Mesendoderm (in vitro differentiated cells): ENCODE measurements at places on chromosomes 13 and 19.

DNA sequence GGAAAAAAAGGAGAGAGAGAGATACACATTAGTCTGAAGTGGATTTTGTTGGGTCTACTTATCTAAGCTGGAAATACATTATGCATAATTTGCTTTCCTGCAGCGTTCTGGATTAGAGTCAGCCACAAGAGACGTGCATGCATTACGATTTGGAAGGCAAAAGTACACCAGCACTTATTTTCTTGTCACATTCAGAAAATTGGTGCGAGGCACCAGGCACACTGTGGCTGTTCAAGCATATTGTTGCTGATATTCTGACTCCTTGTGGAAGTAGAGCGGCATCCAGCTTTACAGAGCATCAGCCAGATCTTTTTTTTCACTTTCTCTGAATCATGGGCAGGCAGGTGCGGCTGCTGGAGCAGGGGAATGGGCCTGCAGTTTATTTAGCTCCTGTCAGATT lies 905.6 kb upstream of the SPRY2 start:
- no peak for DNase-seq

DNA sequence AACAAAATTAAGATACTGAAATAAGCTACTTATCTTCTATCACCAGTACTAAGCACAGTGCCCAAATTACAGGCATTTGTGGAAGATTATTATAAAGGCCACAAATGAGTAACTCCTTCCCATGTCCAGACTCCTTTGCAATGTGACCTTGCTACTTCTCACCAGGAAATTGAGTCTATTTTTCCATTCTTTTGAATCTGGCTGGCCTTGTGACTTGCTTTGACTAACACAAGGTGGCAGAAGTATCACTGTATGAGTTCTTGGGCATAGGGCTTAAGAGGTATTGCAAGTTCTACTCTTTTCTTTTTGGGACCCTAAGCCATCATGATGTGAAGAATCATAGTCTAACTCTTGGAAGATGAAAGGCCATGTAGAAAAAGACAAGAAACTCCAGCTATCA lies 49.9 kb downstream of the UGGT2 start:
- DNase-seq = peak; percentile 67

GRCh38 chr13:59801107-59801880 lies 362.4 kb downstream of the DIAPH3 start:
- DNase-seq = no peak

- DNase-seq = no peak
Observed at GRCh38 chr13:46908501-46908900, 11.6 kb upstream of the HTR2A start.

DNA sequence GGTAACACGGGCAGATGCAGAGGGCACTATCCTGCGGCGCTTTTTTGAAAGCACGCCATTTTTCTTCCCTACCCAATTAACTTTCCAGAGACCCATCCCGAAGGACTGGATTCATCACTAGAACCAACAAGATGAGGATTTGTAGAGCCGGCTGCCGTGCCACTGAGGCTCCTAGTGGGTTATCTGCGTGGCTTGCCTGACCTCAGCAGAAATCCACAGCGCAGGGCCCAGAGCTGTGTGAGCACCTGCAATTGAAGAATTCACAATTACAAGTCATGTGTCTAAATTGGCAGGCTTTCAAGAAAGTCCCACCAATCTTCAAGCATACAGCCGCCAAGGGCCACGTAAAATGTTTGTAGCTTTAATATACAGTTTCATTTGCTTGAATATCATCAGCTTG lies 75.5 kb downstream of the ALOX5AP start:
- no peak for DNase-seq

DNA sequence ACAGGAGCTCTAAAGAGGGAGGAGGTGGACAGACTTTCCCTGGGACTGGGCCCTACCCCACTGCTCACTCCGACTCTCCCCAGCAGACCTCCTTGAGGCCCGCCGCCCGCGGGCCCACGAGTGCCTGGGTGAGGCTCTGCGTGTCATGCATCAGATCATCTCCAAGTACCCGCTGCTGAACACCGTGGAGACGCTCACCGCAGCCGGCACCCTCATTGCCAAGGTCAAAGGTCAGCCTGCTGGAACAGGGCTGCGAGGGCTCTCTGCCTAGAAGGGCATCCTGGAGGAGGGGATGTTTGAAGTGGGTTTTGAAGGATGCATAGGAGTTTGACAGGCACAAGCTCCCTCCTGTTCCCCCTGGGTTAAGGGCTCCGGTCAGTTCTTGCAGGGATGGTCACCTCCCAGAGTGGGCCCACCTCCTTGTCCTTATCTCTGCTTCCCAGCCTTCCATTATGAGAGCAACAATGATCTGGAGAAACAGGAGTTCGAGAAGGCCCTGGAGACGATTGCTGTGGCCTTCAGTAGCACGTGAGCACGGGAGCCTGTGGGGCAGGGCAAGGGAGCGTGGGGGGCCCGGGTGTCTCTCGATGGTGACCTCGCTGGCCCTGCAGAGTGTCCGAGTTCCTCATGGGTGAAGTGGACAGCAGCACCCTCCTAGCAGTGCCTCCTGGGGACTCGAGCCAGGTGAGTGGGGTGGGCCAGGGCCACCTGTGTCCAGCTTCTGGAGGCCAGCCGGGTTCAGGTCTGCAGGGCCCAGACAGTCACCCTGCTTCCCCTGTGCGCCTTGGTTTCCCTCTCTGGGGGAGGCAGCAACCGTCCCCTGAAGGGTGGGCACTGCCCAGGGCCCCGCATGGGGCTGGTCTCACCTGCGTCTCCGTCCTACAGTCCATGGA lies 6.3 kb downstream of the ARHGAP45 start:
- DNase-seq = no peak

DNA sequence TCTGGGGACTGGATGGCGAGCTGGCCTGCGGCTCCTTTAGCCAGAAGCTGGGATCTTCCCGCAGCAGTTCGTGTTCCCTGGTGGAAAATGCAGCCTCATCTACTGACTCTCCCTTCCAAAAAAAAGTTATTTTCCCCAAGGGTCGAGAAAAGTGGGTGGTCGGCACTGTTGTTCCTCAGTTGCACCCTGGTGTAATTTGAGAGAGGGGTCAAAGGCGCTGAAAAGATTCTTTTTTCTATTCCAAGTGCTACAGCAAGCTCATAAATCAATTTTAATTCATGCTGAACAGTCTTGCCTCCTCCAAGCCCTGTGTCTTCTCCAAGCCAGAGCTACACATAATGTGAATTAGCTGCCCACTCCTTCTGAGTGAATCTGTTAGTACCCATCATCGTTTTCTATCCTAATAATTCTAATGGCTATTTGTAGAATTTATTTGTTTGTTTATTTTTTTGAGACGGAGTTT lies 774 bp downstream of the SLC25A15 start:
- DNase-seq = no peak

DNA sequence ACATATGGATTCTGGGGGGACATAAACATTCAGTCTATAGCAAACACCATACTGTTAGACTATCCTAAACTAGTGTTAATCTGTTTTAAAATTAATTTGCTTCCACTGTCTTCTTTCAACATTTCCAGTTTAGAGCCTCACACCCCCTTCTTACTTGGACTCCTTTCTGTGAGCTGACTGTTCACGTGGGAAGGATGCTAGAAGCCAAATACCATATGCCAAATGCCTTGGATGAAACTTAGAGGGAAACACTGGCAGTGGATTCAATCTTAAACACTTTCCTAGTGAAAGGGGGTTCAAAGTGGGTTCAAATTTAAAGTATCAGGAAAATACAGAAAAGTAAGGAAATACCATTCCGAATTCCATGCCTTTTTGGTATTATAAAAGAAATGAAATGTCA lies 113.6 kb downstream of the HS6ST3 start:
- no peak for DNase-seq

DNA sequence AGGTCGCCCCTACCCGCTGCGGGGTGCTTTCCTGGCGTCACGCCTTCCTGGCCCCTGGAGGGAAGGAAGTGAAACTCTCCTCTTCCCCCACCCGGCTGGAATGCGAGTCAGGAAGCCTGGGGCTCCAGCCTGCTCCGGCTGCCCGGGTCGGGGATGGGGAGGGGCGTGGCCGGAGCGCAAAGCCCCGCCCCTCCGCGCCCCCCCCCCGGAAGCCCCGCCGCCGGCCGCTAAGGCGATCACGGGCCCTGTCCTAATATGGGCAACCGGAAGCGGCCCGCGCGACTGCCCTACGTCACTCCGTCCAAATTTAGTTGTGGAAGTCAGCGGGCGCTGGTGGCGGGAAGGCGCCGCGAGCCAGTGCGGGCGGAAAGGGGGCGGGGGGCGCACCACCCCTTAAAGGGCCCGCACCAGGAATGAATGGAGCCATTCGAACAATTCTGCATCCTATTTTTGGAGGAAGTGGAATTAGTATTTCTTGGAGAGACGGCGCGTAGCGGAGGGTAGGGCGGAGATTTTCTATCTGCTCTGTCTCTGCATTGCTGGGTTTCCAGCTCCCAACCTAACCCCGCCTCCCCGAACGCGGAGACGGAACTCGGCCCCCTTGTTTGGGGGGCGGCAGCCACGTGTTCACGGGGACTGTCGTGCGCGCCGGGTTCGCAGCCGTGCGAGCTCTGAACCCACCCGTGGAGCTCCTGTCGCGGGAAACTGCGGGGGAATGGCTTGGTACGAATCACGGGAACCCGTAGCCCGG lies 1.6 kb downstream of the IER2 start:
- peak; percentile 98 for DNase-seq

GRCh38 chr13:48993150-48993549 lies 17.4 kb downstream of the FNDC3A start:
- DNase-seq = peak; percentile 30

GRCh38 chr19:13623716-13624710 lies 117.7 kb upstream of the CACNA1A start:
- DNase-seq = no peak

GRCh38 chr19:11044431-11044830 lies 44.8 kb upstream of the LDLR start:
- no peak for DNase-seq

GRCh38 chr19:31817971-31818797 lies 468.9 kb upstream of the TSHZ3 start:
- DNase-seq = no peak

GRCh38 chr19:37778613-37779126 lies 716 bp downstream of the ZNF573 start:
- DNase-seq = peak; percentile 43

DNA sequence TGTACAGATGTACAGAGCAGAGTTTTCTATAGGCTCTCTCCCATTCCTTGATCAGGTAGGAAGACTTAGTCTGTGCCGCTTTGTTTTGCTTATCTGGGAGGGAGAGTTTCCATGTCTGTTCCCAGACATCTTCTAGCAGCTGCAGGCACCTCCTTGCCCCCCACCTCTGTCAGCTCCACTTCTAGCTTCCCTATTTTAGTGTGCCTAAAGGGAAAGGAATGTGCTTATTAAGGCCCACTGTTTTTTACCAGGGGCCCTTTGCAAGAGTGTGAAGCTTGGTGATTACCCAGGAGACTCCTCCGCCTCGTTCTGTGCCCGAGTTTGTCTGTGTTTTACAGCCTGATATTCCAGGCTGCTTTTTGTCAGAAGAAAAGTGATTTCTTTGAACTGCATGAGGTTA lies 1984.4 kb downstream of the OLFM4 start:
- peak; percentile 56 for DNase-seq

- DNase-seq = peak; percentile 30
Observed at GRCh38 chr13:28574617-28575142, 79.8 kb upstream of the FLT1 start.

GRCh38 chr19:28983430-28983829 lies 229.5 kb downstream of the UQCRFS1 start:
- DNase-seq = no peak

DNA sequence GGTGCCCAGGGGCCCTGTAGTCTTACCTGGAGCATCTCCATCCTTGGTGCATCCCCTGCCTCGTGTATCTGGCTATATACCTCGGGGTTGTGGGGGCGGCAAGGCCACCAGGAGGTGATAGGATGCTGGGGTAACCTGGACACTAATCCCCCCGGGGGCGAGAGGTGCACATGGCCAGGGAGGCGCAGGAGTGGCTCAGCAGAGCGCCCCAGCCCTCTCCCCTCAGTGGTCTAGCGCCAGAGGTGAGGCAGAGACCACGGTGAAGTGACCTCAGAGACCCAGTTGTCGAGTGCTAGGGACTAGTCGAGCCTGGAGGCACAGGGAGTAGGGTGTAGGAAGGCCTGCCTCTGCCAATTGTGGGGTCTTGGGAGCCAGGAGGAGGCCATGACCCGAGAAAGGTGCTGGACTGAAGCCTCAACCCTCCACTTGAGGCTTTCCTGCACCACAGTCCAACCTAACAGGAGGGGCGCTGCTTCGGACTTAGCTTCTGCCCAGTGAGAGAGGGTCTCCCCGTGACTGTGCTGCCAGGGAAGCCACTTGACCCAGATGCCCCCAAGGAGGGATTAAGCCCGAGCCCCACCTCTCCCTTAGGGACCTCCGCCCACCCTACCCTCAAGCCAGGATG lies at the start of gene LHB:
Gene LHB, minus strand, starts transcription at position 51 of the 625 bp plus-strand sequence. Its CDS starts 10 bp downstream, at position 41.
- DNase-seq = no peak

- DNase-seq = no peak
Observed at GRCh38 chr13:48580896-48581295, 48.0 kb upstream of the RCBTB2 start.

- no peak for DNase-seq
Observed at GRCh38 chr13:49774376-49775005, 18.0 kb downstream of the KPNA3 start.

DNA sequence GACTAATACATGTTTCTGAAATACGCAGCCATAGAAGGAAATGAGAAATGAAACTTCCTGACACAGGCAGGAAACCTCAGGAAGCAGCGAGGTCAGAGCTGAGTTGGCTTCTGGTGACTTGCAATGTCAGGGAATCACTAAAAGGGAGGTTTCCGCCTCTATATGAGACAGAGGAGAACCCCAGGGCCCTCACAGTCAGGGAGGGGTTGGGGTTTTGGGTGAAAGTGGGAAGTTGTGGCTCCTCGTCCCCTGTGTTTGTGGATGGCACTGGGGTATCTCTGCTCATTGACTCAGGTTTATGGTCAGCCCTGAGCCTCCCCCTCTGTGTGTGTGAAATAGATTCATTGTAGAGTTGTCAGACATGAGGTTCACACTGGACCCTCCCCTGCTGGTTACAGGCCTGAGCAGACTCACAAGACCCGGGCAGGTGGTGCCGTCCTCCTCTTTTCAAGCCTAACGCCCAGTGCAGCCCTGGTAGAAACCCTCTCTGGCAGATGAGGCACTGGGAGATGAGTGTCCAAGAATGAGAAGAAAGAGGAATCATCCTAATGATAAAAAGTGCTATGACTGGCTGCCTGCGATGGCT lies 5.5 kb upstream of the LILRA6 start:
- no peak for DNase-seq

DNA sequence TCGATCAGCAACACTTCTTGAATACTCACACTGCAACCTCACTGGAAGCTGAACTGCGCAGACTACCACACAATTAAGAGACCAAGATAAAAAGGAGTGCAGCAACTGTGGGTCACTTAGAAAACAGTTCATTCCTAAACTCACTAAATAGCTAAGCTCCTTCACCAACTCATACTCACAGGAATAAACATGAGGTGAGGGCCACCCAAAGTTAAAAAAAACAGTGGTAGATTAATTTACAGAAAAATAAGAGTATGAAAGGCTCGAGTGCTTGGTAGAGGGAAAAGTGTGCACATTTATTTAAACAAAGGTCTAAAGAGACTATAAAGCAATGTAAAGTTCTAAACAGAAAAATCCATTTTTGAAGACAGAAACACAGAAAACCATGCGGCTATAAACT lies 7.6 kb downstream of the ANKRD10 start:
- no peak for DNase-seq

- DNase-seq = no peak
Observed at GRCh38 chr19:14565298-14565679, 6.6 kb downstream of the NDUFB7 start.
